Muscle of leg (tissue), 16 donors: ENCODE measurements at places on chromosomes 4 and X.

GRCh38 chr4:183920512-183920911 lies 15.4 kb downstream of the STOX2 start:
- no peak for DNase-seq

GRCh38 chr4:134490863-134491262 lies 289.3 kb upstream of the PABPC4L start:
- DNase-seq: no peak

- no peak for DNase-seq
These were observed 40.7 kb downstream of the PRDM5 start for GRCh38 chr4:120881846-120882245.

- DNase-seq: no peak
These were observed 176.4 kb upstream of the JADE1 start for GRCh38 chr4:128633067-128633466.

GRCh38 chrX:20348139-20348538 lies 81.4 kb upstream of the RPS6KA3 start:
- DNase-seq: peak; percentile 8

DNA sequence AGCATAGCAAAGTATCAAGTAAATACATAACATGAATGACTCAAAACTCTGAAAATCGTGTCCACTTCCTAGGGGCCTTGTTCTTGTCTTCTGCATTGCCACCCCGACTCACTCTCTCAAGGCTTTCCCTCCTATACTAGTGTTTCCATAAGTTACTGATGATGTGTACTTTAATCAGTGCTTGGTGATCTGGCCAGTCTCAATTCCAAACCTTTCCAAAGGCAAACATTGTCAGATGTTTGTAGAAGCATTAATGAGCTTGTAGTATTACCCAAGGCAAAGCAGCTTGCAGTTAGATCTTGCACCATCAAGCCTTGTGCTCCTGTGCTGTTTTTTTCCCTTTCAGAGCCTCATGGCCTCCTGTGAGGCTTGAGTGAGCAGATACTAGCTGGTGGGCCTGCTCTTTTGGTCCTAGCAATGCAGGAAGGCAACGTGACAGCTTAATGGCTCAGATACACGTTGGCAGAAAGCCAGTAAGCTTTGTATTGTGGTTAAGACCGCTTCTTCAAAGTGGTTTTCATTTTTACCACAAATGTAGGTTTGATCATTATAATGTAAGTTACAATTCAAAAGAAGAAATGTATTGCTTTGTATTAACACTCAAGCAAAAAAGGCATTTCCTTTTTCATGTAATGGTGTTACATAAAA lies 51.8 kb downstream of the RBPJ start:
- peak; percentile 64 for DNase-seq
